ENCODE measurements at places on chromosomes 2 and 18.

GRCh38 chr2:63590626-63591408, 2.1 kb downstream of the MDH1 start:
- no peak for DNase-seq
- peak overlapping the region; percentile 96 for H3K4me3 ChIP-seq
- H3K27me3 ChIP-seq, result no peaks in the 10 kb centered on the region
- H3K36me3 ChIP-seq, result peaks cover 24% of the 10 kb centered on the region
- H3K4me1 ChIP-seq, result peaks cover 42% of the 10 kb centered on the region
- no peak overlapping the region for H3K27ac ChIP-seq

- no peaks in the 10 kb centered on the region for H3K27me3 ChIP-seq
- no peak overlapping the region for H3K27ac ChIP-seq
- DNase-seq, result no peak
- H3K36me3 ChIP-seq, result peaks cover 45% of the 10 kb centered on the region
- no peaks in the 10 kb centered on the region for H3K4me1 ChIP-seq
Observed at GRCh38 chr18:9281780-9282179, 52.8 kb upstream of the TWSG1 start.

DNA sequence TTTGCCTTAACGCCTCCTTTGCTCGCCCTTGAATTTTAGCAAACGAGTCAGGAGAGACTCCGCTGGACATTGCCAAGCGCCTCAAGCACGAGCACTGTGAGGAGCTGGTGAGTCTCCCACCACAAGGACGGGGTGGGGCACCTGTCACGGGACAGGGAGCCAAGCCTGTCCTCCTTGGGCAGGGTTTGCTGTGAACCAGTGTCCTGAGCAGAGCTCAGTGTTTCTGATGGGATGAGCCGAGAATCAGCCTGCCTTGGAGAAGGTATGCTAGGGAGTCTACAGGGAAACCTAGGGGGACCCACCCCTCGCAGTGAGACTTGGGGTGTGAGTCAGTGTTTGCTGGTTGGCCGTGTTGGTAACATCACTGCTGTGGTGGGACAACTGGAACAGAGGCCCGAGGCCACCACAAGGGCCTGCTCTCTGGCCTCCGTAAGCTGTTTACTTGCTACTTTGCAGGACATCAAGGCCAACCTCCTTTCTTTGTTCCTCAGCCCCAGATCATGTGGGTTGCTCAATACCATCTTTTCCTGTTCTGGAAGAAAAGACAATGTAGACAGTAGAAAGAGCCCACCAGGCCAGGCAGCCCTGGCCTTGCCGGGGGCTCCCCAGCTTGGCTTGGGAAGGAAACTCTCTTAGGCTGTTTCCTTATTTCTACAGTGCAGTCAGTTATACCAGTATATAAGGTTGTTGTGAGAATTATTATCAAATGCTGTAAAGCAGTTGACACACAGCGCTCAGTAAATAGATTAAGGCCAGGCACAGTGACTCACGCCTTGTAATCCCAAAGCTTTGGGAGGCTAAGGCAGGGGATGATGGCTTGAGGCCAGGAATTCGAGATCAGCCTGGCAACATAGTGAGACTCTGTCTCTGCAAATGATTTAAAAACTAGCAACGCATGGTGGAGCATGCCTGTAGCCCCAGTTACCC, 42.4 kb downstream of the ITGB1BP1 start:
- peaks cover 3% of the 10 kb centered on the region for H3K27me3 ChIP-seq
- H3K4me1 ChIP-seq, result no peaks in the 10 kb centered on the region
- H3K4me3 ChIP-seq, result no peak overlapping the region
- no peaks in the 10 kb centered on the region for H3K36me3 ChIP-seq
- no peak for DNase-seq
- no peak overlapping the region for H3K27ac ChIP-seq

DNA sequence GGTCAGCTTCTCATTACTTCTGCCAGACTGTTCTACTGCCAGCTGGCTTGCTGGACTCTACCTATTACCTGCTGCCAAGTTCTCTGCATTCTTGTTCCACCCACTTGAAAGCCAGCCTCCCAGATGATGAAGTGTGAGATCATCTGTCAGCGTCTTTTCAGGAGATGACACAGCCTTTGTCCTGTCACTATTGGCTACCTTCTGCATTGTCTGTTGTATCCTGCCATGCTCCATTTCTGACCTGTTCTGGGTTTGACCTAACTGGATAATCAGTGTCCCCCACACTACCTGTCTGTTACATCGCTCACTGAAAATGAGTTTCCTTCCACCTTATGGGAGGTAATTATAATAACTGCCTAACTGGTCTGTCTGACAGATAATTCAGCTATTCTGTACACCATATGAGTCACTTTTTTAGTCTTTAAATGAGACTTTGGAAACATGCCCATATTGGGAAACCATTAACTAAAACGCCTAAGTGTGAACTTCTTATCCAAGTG, 520.6 kb downstream of the METTL4 start:
- DNase-seq, result no peak
- peaks cover 6% of the 10 kb centered on the region for H3K4me1 ChIP-seq
- H3K27me3 ChIP-seq, result peaks cover 4% of the 10 kb centered on the region
- no peak overlapping the region for H3K27ac ChIP-seq

GRCh38 chr18:61943175-61943964, 50.6 kb upstream of the RNF152 start:
- peaks cover 23% of the 10 kb centered on the region for H3K27me3 ChIP-seq
- H3K4me3 ChIP-seq, result no peak overlapping the region
- H3K36me3 ChIP-seq, result peaks cover 23% of the 10 kb centered on the region
- peaks cover 35% of the 10 kb centered on the region for H3K4me1 ChIP-seq
- H3K27ac ChIP-seq, result no peak overlapping the region
- no peak for DNase-seq

DNA sequence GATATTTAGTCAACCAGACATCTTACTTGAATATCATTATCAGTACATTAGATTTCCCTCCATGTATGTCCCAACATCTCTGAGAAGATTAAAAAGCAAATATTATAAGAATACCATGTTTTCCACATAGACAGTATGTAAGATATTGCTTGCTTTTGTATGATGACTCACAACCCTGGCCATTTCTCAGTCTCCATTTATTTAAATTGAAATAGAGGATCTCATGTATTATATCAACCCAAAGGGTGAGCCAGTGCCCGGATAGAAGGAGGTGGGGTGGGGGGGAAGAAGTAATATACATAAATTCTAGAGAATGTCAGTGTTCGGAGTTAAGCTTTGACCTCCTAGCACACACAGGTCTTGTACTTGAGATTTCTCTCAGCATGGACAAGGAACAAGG, 109.6 kb downstream of the KYNU start:
- peaks cover 32% of the 10 kb centered on the region for H3K27me3 ChIP-seq
- H3K4me1 ChIP-seq, result no peaks in the 10 kb centered on the region
- no peak overlapping the region for H3K4me3 ChIP-seq
- no peak overlapping the region for H3K27ac ChIP-seq

DNA sequence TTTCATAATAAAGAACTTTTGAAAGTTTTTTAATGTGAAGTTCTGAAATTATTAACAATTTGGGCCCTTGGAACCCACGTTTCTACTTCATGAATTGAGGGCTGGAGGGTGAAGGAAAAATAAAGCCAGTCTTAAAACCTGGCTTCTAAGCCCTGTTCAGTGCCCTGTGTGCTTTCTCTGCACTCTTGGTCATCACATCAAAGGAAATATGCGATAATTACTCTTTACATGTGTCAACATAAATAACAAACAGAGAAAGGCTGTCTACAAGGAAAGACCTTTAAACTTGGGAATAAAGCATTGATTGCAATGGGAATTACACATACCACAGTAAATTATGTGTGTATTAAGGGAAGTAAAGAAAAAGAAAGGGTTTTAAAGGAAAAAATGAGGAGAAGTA, 150.7 kb upstream of the KLF7 start:
- H3K36me3 ChIP-seq, result no peaks in the 10 kb centered on the region
- peaks cover 16% of the 10 kb centered on the region for H3K4me1 ChIP-seq
- DNase-seq, result no peak
- no peak overlapping the region for H3K27ac ChIP-seq

DNA sequence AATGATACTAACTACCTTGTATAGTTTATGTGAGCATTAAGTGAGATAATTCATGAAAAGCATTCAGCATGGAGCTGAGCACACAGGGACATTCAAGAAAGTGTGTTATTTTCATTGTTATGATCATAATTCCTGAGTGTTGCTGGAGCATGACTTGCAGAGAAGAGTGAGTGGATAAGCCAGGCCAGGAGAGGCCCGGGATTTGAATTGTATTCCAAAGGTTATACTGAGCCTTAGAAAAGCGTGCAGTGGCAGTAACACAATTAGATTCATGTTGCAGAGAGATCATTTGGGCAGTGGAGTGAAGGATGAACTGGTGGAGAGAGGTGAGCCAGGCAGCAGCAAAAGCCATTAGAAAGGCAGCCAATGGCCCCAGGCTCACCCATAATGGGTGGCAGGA, 142.9 kb upstream of the SH3BP4 start:
- H3K4me3 ChIP-seq, result no peak overlapping the region
- no peak for DNase-seq
- H3K27ac ChIP-seq, result no peak overlapping the region
- no peaks in the 10 kb centered on the region for H3K36me3 ChIP-seq

GRCh38 chr2:102895376-102895775, 133.5 kb downstream of the TMEM182 start:
- H3K27me3 ChIP-seq, result peaks cover 6% of the 10 kb centered on the region
- no peak for DNase-seq
- H3K4me1 ChIP-seq, result no peaks in the 10 kb centered on the region
- no peaks in the 10 kb centered on the region for H3K36me3 ChIP-seq
- no peak overlapping the region for H3K4me3 ChIP-seq

GRCh38 chr2:70467831-70468779, 85.5 kb downstream of the TGFA start:
- no peak overlapping the region for H3K4me3 ChIP-seq
- no peaks in the 10 kb centered on the region for H3K36me3 ChIP-seq
- no peak for DNase-seq
- H3K4me1 ChIP-seq, result peaks cover 11% of the 10 kb centered on the region

DNA sequence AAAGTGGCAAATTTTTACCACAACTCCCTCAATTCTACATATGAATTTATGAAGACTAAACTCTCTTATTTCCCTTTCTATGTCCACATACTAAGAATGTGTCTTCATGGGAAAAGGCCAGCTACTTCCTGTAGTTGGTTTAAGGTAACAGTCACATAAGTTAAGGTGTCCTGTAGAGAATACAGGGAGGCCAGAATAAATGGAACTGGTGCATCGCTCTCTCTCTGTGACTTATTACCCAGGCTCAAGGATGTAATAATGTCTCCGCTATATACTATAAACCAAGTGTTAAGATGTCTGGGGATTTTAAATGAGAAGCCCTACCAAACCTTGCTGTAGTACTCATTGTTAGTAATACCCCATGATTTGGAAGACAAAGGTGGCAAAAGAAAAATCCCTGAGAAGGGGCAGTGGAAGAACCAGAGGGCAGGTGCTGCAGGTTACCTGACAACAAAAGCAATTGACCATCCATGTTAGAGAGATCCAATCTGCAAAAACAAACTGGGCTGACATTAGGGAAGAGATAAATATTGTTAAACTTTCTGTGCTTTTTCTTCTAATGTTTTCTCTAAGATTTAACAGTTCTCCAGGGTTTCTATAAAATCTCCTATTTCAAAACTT, 372.8 kb downstream of the TMX3 start:
- H3K27me3 ChIP-seq, result no peaks in the 10 kb centered on the region
- no peaks in the 10 kb centered on the region for H3K36me3 ChIP-seq
- H3K27ac ChIP-seq, result no peak overlapping the region
- H3K4me1 ChIP-seq, result no peaks in the 10 kb centered on the region
- no peak overlapping the region for H3K4me3 ChIP-seq
- DNase-seq, result no peak

DNA sequence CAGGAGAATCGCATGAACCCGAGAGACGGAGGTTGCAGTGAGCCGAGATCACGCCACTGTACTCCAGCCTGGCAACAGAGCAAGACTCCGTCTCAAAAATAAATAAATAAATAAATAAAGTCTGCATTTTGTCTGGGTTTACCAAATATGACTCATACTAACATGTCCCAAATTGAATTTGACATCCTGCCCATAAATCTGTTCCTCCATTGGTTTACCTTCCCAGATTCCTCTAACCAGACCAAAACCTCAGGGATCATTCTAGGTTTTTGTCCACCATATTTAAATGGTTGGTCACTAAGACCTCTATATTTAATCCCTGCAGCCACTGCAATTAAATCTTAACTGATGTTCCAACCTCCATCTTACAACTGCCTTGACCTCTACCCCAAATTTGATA, 150.9 kb downstream of the ATAD2B start:
- H3K4me1 ChIP-seq, result no peaks in the 10 kb centered on the region
- H3K27ac ChIP-seq, result no peak overlapping the region
- H3K36me3 ChIP-seq, result peaks cover 35% of the 10 kb centered on the region
- no peak for DNase-seq
- no peaks in the 10 kb centered on the region for H3K27me3 ChIP-seq

DNA sequence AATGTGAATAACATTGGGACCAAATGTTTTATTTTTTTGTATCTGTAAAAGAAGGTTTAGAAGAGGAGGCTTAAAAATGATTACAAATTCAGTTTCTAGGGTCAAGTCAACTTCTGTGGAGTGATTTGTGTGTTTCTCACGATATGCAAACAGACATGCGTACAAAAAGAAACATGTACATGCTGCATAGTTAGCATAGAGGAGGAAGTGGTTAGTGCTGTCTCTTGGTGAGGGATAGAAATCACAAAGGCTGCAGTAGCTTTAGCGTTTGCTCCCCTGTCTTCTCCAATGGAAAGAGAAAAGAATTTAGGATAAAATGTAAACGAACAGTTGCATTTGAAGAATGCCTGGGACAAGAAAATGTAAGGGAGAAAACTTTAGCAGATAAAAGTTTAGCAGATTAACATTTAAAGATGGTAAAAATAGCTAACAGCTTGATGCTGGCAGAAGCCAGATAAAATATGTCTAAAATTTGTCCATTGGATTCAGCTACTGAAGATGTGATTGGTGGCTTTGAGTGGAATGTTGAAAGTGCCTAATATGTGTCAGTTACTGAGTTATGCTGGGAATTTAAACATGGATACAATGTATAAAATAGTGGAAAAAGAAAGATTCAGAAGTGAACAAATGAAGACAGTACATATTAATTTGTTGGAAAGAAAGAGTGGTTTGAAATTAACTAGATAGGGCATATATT, 44.9 kb downstream of the MALT1 start:
- peak; percentile 23 for DNase-seq
- H3K4me1 ChIP-seq, result peaks cover 41% of the 10 kb centered on the region
- H3K27me3 ChIP-seq, result no peaks in the 10 kb centered on the region
- H3K36me3 ChIP-seq, result peaks cover 66% of the 10 kb centered on the region
- no peak overlapping the region for H3K4me3 ChIP-seq

- H3K36me3 ChIP-seq, result no peaks in the 10 kb centered on the region
- no peaks in the 10 kb centered on the region for H3K4me1 ChIP-seq
- no peak for DNase-seq
- no peak overlapping the region for H3K4me3 ChIP-seq
- no peak overlapping the region for H3K27ac ChIP-seq
- no peaks in the 10 kb centered on the region for H3K27me3 ChIP-seq
Observed at GRCh38 chr2:150705357-150705756, 217.9 kb upstream of the RND3 start.

DNA sequence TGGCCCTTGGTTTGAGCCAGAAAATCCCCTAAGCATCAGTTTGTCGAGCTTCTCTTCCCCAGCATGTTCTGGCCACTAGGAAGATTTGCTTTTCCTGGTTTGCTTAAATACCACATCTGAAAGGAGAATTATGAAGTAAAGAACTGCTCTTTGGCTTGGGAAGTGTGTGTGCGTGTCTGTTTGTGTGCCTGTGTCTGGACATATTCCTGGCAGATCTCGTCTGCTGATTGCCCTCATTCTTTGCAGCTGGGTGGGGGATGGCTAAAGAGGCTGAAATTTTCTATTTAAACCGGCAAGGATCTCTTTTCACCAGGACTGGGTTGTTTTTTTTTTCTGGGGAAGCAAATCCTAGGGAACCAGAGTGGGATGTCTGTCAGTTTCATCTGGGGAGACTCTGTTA, 57.3 kb upstream of the MBOAT2 start:
- no peak for DNase-seq
- no peak overlapping the region for H3K4me3 ChIP-seq
- H3K27ac ChIP-seq, result no peak overlapping the region
- peaks cover under 1% of the 10 kb centered on the region for H3K4me1 ChIP-seq
- no peaks in the 10 kb centered on the region for H3K36me3 ChIP-seq
